ENCODE measurements at places on chromosomes 1 and 21.
A peak's percentile ranks its signal among the peaks of the same experiment; 100 is the strongest.

DNA sequence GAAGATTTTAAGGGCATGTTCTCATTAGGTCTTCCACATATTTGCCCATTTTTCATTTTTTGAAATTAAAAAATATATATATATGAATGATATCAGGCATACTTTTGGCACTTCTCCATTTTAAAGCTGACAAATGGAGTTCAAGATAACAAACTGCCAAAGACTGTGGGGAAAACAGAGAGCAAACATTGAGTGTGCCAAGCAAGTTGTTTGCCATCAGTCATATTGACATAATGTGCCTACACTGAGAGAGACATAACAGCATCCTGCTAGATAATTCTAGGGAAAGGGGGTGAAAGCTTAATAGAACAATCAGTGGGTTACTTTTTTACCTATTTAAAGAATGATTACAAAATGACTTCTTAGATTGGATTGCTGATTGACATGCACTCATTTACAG lies 529.4 kb upstream of the CXADR start:
- DNase-seq = no peak

- no peak for DNase-seq
These were observed 337.5 kb downstream of the KCNH1 start for GRCh38 chr1:210796421-210796820.

DNA sequence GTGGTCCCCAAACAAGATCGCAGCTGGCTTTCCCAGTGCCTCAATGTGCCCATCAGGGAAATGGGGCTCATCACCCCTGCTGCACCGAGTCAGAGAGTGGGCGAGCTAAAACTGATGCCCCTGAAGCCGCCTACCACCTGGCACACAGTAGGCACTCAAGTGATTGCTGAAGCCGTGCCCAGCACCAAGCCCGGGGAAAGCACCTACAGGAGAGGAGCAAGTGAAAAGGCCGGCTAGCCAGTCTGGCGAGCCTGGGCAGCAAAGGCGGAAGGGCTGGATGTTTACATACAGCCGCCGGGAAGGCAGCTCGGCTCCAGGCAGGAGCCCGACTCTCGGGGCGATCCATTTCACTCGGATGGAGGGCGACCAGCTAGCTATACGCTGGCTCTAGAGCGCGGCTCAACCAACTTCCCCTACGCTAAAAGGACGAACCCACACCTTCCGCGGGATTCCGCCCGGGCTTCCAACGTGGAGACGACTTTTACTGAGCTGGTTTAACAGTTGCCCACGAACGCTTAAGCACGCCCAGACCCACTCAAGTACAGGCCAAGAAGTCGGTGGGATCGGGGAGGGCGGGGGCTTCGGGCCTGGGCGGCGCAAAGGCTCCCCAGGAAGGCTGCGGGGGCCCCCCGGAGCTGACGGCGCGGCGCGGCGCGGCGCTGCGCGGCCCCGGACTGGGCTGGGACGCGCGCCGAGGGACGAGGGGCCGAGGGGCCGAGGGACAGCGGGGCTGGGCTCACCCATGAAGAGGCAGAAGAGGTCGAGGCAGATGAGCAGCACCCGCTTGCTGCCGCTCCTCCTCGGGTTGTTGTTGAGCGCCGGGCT lies 1.0 kb downstream of the PLPP3 start:
- peak; percentile 70 for DNase-seq

DNA sequence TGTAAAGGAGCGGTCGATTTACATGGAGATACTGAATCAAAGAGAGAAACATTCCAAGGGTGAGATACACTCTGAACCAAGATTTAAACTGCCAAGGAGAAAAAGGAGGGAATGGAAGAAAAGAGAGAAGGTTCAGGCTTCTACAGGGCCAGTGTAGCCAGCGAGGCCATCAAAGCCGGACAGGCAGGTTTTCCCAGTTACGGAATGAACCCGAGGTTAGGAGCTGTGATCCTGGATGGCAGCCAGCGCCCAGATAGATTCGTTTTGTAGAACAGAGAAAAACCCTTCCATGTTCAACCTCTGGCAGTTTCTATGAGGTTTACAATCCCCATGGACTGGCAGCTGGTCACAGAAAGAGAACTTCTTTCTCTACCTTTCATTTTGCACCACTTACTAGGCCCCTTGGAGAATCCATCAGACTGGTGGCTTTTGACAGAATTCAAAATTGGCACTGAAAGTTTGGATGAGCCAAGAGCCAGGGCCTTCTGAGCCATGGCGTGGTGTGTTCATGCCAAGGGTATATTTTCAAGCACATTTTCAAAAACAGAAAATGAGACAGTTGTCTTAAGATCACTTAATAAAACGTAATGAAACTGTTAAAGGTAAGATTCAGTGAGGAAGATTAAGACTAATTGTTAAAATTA lies 171.5 kb downstream of the RUNX1 start:
- peak; percentile 56 for DNase-seq

GRCh38 chr1:74399249-74399648 lies 113.2 kb downstream of the LRRC53 start:
- DNase-seq = no peak

DNA sequence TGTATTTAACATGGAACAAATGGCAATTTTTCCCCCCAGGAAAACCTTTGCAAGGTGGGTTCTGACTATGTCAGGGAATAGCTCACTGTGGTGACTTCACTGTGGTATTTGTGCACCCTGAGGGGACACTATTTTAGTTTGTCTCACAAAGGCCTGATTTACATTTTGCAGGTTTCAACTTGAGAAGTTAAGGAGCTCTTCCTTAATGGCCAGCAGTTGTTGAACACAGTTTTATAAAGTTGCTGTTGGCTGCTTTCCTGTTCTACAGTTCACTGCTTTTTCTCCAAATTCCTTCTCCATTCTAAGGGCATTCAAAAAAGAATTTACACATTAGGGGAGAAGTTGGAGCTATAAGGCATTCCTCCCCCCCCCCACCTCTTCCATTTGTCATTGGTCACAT lies 4.6 kb downstream of the LAMC1 start:
- DNase-seq = no peak

DNA sequence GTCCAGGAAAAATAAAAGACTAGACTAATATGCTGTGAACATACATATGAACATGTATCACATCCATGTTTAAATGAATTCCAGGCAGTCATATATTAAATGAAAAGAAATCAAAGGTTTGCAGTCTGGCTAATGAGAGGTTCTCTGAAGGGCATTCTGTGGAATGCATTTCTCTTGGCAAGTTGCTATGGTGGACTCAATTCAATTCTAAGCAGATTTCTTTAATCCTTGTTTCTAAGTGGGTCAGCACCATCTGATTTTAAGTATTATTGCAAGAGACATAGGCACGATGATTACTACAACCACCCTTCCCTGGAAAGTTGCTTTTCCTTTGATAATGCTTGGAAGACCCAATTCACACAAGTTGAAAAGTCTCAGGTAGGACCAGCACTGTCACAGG lies 23.9 kb upstream of the ABCA4 start:
- no peak for DNase-seq

DNA sequence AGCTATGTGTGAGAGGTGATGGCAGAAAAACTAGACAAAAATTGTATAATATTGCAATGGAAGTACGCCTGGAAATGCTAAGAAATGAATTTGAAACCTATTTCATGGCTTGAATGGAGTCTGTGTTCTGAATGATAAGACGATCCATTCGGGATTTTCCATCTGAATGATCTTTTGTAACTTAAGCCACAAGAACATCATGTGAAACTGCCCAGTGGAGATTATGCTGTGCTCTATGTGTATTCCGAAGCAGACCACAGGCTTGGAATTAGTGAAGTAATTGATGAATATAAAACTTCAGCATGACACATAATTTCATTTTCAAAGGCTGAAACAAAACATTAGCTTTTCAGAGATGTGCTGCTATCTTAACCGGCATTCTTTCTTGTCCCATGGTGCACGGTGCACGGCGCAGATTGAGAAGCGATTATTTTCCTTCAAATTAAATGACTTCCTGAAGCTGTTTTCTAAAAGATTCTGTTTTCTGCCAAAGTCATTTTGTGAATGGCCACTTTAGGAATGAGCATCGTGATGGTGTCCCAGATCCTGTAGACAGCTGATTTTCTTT lies 652.9 kb downstream of the PLA2G4A start:
- DNase-seq = no peak

GRCh38 chr1:119790451-119791198 lies 20.6 kb downstream of the REG4 start:
- DNase-seq = no peak

DNA sequence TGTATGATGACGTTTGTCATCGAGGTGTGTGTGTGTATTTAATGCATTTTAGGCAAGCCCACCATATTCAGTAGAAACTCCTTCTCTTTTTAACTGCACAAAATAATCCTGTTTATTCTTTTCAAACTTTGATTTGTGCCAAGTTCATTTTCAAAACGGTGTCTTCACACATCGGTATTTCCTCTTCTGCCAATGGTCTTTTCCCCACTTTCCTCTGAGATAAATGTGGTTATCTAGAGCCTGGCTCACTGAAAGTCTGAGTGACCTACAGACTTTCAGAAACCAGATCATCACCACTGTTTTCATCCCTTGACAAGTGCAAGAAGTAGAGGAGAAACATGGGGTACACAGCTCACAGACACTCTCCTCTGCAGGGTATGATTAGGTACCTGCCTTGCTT lies 69.4 kb downstream of the GPATCH2 start:
- DNase-seq = no peak

GRCh38 chr21:34365809-34366208 lies 2.0 kb downstream of the KCNE2 start:
- peak; percentile 28 for DNase-seq

DNA sequence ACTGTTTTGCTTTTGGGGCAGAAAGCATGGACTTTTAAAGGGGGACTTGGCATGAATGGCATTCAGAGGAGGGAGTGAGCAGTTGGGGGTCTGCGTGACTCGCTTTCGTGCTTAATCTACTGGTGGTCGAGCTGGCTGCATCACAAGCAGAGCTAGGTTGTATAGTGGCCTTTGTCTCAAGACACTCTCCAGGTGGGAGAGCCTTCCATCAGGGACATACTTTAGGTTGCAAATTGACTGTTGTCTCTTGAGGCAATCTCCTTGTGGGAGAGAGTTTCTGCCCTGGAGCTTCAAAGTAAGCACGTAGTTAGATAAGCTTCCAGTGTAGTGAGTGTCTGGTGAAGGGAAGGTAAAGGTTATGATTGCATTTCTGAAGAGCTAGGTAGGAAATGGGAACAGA lies 93.9 kb downstream of the C1orf21 start:
- DNase-seq = no peak

- no peak for DNase-seq
These were observed 617.0 kb upstream of the NR5A2 start for GRCh38 chr1:199410462-199410861.

DNA sequence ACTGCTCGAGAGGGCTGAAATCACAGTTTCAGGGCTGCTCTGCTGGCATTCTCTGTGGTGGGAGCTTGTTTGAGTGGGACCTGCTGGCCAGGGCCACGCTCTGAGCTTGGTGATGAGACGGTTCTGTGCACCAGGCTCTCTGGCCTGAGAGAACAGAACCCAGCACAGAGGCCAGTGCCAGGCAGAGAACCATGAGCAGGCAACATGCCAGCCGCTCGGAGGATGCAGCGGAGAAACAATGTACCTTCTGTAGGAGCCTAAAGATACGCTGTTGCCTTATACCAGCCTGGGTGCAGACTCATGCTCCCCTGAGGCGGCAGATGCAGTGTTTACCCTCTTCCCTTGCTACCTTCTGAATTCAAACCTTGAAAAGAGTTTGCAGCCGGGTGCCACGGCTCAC lies 10.0 kb downstream of the C2CD2 start:
- DNase-seq = no peak

GRCh38 chr1:196078691-196079090 lies 529.5 kb downstream of the KCNT2 start:
- no peak for DNase-seq

DNA sequence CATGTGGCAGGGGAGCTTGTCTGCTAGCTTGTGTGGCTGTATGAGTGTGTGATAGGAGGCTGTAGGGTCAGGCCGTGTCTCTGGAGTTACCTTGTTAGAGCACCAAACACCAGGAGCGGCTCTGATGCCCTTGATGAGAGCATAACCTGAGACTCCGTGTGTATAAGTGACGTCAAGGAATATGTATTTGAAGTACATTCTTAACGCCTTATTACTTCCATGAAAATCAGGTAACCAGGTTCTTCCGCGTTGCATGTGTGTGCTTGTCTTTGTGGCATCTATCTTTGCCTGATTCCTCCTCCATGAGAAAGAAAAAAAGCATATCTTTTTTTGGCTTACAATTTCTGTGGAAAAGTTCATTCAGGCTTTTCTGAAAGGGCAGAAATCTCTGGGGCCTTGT lies 4.6 kb downstream of the OLFML3 start:
- no peak for DNase-seq

DNA sequence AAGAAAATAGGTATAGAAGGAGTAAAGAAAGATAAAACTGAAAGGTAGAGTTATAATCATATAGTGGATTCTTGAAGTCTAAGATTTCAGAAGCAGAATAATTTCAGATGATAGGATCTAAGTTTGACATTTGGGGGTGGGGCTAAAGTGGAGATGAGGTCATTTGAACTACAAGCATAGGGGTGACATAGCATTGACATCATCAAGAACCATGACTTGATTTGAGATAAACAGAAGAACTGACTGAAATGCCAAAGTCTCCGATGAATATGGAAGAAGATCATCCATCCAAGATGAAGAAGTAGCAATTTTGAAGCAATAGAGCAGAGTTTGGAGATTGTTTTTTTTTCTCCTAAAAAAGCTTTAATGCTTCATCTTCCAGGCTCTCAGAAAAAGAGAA lies 122.3 kb downstream of the MACF1 start:
- DNase-seq = no peak

DNA sequence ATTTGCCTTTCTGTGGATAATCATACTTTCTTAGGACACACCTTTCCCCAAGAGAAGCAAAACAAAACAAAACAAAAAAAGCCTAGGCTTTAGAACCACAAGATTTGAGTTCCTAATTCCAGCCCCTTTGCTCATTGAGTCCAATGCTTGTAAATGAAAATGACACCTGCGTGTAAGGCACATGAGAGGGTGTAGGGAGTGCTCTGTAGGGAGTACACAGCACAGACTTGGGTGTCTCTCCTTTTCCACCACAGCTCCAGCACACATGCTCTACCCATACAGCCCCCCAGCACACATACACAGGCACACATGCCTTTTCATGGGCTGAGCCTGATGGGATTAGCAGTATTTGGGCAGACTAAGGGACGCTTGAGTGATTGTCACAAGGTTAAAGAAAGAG lies 9.2 kb upstream of the NGF start:
- no peak for DNase-seq

DNA sequence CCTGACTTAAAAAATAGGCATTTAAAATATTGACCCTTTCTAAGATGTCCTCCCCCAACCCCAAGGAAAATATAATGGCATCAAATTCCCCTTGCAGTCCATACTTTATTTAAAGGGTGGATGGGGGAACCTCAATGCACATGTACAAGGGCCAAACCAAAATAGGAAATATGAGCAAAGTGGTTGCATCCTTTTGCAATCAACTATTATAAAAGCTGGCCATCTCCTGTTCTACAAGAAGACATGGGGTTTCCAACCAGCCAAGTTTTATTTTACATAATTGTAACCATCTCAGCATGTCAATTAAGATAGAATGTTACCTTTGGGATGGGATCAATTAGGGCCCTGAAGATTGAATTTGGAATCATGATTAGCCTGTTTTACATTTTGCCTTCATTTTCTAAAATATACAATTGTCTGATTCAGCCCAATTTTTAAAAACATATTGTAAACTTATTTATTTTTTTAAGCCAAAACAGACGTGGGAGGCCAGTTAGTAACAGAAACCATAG lies 146.7 kb upstream of the NFIA start:
- no peak for DNase-seq
